ENCODE measurements at places on chromosomes 12 and 14. TPM values are rescaled to one million over a fixed set of nuclear protein-coding genes. Genes with fewer than 3 reads are reported as not detected.

- H3K4me1 ChIP-seq, result no peaks in the 10 kb centered on the region
- no peak overlapping the region for H3K27ac ChIP-seq
- H3K4me3 ChIP-seq, result no peak overlapping the region
- DNase-seq, result no peak
- no peaks in the 10 kb centered on the region for H3K27me3 ChIP-seq
Observed at GRCh38 chr14:84112589-84112988, 1417.4 kb upstream of the FLRT2 start.

GRCh38 chr12:117073611-117074010 is 25.6 kb downstream of the TESC start:
- peaks cover 18% of the 10 kb centered on the region for H3K36me3 ChIP-seq
- no peak overlapping the region for H3K27ac ChIP-seq
- no peak for DNase-seq
- H3K4me3 ChIP-seq, result no peak overlapping the region
- no peaks in the 10 kb centered on the region for H3K4me1 ChIP-seq

GRCh38 chr14:39050389-39050788 is 52.6 kb downstream of the SEC23A start:
- no peaks in the 10 kb centered on the region for H3K27me3 ChIP-seq
- H3K4me1 ChIP-seq, result no peaks in the 10 kb centered on the region
- H3K4me3 ChIP-seq, result no peak overlapping the region

Gene B4GALNT1
- 1.0 TPM for total RNA-seq
